DMS 273 treated with DMSO at 0.1 percent for 48 hours (cell line): ENCODE measurements at places on chromosomes 7 and 10.

DNA sequence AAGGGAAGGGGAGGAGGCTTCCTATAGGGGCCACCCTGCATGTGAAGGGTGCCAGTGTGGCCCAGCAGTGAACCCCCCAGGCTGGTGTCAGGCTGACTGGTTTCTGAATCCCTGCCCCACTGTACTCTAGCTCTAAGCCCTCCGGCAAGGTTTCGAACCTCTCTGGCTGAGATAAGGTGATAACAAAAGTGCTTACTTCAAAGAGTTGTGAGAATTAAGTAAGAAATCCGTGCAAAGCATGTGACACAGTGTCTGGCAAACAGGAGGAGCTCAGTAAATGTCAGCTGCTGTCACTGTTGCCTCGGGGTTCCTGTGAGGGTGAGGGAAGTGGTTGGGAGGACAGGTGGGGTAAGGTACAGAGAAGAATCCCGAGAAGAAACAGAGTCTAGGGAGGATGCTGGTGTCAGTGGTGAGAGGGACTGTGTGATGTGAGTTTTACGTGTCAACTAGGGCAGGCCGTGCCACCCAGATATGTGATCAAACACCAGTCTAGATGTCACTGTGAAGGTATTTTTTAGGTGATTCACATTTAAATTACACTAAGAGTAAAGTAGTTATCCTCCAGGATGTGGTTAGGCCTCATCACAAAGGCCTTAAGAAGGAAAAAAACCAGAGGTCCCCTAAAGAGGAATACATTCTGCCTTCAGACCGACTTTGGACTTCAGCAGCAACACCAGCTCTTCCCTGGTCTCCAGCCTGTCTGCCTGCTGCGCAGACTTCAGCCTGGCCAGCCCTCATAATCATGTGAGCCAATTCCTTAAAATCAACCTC lies 64.4 kb downstream of the BPGM start:
- DNase-seq = no peak

GRCh38 chr10:74644738-74645137 lies 181.7 kb upstream of the KAT6B start:
- DNase-seq = no peak

GRCh38 chr10:102085336-102085735 lies 20.2 kb downstream of the HPS6 start:
- no peak for DNase-seq

- no peak for DNase-seq
These were observed 10.7 kb downstream of the XPNPEP1 start for GRCh38 chr10:109912335-109913281.

DNA sequence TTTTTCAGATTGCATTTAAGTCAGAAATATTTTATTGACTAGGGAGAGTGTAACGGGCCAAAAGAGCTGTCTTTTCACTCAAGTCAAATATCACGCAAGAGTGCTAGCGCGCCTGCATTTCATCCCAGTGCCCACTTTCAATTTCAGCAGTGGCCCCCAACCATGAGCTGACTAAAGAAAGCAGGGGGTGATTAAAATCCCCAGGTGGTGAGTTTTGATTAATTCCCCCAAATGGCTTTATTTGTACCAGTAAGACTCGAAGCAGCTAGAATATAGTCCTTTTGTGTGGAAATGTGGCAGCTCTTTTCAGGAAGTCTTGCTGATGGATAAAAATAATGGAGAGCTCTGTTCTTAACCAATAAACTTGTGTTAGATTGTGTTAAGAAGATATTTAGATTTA lies 35.3 kb downstream of the TRUB1 start:
- no peak for DNase-seq

DNA sequence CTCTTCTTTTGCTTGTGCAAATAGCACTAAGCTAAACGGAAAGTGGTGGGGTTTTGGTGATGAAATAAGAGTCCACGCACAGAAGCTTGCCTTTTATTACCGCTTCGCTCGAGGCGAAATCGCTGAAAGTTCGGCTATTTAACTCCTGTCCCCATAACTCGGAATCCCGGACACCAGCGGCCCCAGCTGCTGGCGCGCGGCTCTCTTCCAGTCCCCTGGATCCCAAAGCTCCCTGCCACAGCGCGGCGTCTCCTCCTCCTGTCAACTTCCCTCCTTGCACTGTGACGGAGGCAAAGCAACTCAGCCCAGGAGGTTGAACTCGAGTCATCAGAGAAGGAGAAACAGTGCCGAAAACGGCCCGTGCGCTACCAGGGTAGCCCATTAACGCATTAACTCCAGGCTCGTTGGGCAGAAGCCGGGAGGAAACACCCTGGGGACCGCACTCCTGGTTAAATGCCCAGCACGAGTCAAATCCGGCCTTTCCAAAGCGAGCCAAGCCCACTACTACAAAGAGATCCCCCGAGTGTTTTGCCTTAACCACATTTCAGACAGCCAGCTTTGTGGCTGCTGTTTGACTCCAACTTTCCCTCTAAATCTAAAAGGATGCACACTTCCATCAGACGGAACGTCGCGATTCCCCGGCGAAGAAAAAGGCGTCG lies 1.3 kb downstream of the SEMA3D start:
- DNase-seq = no peak

GRCh38 chr10:1454428-1454827 lies 282.9 kb downstream of the ADARB2 start:
- no peak for DNase-seq

- DNase-seq = no peak
These were observed 65.7 kb downstream of the VWA2 start for GRCh38 chr10:114304571-114305421.

- no peak for DNase-seq
These were observed 107.9 kb downstream of the ACTR3B start for GRCh38 chr7:152867502-152867874.

GRCh38 chr10:33334805-33335550 lies 511 bp upstream of the NRP1 start:
- DNase-seq = peak; percentile 56

DNA sequence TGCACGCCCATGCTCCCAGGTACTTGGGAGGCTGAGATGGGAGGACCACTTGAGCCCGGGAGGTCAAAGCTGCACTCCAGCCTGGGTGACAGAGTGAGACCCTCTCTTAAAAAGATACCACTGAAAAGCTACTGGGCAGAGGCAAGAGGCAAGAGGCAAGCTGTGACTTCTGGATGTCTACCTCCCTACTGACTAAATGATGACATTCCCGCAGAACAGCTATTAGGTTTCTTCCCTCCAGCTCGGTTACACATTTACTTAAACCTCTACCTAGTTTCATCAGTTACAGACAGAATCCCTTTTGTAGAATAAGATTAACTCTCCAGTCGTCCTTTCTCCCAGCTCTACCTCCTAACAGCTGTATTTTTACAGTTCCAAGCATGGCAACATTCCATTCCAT lies 21.2 kb downstream of the RHEB start:
- DNase-seq = no peak

GRCh38 chr7:105816266-105816843 lies 60.0 kb downstream of the ATXN7L1 start:
- no peak for DNase-seq

DNA sequence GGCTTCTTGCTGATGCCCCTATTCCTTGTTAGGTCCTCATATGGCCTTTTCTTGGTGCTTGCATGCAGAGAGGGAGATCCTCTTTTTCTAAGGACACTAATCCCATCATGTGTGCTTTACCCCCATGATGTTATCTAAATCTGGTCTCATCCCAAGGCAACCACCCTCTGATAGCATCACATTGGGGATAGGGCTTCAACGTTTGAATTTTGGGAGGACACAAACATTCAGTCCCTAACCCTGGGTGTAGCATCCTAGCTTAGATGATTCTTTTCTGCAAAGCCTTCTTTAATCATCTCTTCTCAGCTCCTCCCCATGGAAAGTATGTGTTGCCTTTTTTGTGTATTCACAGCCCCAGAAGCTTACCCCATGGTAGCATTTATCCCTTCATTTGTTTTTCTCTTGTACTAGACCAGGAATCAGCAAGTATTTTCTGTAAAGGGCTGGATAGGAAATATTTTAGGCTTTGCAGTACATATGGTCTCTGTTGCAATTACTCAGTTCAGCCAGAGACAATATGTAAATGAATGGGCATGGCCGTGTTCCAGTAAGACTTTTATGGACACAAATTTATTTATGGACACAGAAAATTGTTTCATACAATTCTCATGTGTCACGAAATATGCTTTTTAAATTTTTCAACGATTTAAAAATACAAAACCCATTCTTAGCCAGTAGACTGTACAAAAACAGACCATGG lies 101.5 kb upstream of the CSTF2T start:
- no peak for DNase-seq

DNA sequence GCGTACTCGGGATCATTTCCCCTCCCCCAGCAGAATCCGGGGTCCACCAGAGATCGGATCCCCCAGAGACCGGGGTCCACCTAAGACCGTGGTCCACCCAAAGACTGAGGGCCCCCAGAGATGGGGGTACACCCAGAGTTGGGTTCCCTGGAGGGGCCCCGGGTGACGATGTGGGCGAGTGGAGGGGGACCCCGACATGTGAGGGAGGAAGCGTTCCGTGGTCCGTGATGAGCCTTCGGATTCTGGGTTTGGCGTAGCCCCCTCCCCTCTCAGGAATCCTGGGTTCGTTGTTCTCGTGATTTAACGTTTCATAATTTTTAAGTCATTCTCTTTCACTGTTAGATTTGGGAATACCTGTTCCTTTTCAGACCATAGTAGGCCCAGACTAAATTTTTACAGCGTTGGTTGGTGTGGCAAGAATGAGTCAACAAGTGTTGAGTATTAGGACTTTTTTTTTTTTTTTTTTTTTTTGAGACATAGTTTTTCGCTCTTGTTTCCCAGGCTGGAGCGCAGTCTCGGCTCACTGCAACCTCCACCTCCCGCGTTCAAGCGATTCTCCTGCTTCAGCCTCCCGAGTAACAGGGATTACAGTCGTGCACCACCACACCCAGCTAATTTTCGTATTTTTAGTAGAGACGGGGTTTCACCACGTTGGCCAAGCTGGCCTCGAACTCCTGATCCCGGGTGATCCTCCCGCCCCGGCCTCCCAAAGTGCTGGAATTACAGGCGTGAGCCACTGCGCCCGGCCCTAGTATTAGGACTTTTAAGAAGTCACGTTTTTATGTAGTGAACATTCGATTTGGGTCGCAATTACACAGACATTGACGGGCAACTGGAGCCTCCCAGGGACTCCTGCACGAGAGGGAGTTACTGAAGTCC lies 672 bp downstream of the GTPBP4 start:
- no peak for DNase-seq

DNA sequence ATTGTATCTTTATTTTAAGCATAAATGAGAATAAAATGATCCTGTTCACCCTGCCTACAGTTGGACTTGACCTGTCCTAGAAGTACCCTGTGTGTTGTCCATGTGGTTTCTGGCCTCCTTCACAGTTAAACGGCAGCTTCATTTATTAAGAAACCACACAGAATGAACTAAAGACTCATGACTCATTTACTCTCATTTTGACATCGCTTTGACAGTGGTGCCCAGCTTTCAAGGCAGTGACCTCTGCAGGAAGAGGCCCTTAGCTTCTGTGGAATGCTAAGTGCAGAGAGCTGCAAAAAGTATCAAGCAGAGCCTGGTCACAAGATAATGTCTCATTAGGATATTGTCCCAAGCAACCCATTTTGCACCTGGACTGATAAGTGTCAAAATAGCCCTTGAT lies 93.4 kb downstream of the AVL9 start:
- no peak for DNase-seq

DNA sequence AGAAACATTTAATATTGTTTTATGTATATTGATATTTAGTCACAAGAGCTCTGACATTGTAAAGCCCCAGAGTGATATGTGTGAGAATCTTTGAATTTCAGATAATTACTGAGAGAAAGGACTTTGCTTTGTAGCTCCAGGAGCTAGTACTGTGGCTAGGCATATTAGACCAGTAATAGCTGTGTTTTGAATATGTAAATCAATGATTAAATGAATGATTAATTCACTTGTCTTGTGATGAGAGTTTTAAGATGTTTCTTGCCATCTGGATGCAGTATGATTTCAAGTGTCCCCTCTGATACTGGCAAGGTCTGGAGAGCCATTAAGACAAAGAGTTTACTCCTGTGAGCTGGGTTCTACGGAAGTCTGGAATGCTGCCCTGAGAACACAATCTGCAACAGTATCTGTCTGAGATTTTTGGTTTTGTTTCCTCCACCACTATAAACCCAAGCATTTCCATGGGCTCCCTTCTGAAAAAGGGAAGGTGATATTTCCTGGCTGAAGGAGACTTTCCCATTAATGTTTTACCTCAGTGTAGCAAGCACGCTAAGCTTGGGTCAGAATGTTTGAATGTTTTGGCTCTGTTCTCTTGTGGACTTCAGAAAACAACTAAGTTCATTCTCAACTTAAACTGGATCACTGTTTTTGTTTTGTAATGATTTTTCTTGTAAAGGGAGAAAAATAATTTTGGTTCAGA lies 61.3 kb upstream of the BICC1 start:
- DNase-seq = no peak

DNA sequence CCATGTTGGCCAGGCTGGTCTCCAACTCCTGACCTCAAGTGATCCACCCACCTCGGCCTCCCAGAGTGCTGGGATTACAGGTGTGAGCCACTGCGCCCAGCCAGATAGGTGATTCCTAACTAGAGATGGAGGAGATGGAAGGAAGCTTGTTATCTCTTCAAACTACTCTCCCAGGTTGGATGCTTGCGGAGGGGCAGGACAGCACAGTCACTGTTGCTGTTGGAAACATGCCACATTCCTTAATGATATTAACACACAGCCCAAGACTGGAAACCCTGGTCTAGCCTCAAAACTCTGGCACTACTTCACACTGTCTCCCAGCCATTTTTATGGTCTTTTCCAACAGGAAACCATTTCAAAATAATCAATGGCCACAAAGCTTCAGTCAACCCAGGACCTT lies 468.8 kb upstream of the NRP1 start:
- no peak for DNase-seq

- no peak for DNase-seq
These were observed 68.4 kb downstream of the ASAH2B start for GRCh38 chr10:50807851-50808776.

GRCh38 chr10:121753726-121754476 lies 155.7 kb upstream of the FGFR2 start:
- DNase-seq = no peak

GRCh38 chr10:110363572-110364411 lies 59.1 kb upstream of the SMNDC1 start:
- peak; percentile 45 for DNase-seq
